Smooth muscle cell of the brain vasculature (primary cell): ENCODE measurements at places on chromosomes 7 and 10.

- DNase-seq, result no peak
These were observed 35.8 kb downstream of the GBX1 start for GRCh38 chr7:151131592-151132293.

GRCh38 chr10:71725998-71726579 is 6.5 kb upstream of the C10orf105 start:
- DNase-seq, result no peak

- no peak for DNase-seq
These were observed 55.9 kb upstream of the PCGF5 start for GRCh38 chr10:91164520-91165065.

- no peak for DNase-seq
These were observed 113.9 kb downstream of the FZD1 start for GRCh38 chr7:91378131-91378530.

GRCh38 chr10:118583611-118584010 is 11.8 kb downstream of the PRLHR start:
- no peak for DNase-seq
